ENCODE measurements at places on chromosomes 7 and 10.

DNA sequence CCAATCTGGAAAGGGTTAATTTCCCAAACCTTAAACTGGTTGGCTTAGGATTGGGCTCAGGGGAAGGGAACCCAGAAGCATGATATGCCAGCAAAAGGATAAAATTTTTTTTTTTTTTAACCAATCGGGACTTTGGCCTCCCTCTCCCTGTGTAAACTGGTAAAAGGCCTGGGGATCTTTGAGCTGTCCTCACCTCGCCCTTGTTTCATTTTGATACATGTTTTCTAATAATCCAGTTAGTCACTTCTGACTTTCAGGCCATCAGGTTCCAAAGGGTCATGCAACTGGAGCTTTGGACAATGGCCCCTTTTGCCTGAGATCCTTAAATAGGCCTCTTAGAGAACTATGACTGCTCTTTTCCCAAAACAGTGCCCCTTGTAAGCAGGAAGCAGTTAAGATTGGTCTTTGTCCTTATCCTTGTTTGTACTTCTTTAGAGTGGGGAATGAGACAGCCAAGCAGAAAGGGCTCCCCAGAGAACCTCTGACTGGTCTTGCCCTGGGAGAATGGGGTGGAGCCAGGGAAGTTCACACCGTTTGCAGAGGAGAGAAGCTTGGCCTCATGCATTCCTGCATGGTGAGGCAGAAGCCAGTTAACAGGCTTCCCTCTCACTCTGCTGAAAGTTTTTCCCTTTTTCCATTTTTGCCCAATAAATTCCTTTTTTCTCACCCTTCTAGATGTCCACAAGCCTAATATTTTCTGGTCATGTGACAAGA is 424.2 kb upstream of the CNTNAP2 start:
- DNase-seq = no peak

- no peak for DNase-seq
Observed at GRCh38 chr10:126199221-126199998, 188.9 kb downstream of the ADAM12 start.

DNA sequence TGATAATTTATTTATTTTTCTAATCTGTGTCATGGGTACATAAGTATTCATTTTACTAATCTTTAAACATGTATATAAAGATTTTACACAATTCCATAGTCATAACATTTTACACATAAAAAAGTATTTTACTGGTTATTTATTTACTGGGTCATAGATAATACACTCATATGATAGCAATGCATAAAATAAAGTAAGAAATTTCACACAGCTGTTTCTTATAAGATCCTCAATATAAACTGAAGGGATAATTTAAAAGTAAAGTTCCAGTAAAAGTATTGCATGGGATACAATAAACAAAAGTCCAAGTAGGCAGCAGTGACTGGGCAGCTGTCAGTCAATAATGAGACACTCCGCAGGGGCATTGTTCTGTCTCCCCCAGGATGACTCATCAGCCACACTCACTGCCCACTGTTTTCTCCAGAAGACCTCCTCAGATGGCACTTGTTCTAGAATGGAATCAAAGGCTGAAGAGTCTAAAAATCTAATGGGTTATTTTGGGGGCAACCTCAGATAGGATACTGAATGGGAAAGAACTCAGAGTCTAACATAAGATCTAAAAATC is 32.7 kb downstream of the DPY19L1 start:
- DNase-seq = no peak

DNA sequence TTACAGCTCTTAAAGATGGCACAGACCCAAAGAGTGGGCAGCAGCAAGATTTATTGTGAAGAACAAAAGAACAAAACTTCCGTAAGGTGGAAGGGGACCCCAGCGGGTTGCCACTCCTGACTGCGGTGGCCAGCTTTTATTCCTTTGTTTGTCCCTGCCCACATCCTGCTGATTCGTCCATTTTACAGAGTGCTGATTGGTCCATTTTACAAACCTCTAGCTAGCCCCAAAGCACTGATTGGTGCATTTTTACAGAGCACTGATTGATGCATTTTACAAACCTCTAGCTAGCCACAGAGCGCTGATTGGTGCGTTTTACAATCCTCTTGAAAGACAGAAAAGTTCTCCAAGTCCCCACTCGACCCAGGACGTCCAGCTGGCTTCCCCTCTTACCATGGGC is 16.8 kb upstream of the CCSER2 start:
- no peak for DNase-seq

DNA sequence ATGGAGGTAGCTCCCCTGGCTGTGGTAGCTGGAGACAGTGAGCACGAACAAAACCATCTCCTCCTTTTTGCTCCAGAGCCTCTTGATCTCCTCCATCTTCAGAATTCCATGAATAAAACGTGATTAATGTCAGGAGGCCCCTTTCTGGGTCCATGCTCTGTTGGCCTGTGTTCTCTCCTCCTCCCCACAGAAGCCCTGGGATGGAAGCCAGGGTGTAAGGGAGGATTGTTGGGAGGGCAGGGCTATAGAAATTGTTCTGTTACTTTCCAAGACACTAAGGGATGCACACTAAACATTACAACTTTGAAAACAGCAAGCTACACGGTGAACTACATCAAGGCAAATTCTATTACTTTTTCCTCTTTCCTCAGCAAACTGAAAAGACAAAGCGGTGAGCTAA is 96.3 kb downstream of the RNF216 start:
- no peak for DNase-seq

- no peak for DNase-seq
Observed at GRCh38 chr10:84348447-84348846, 20.1 kb downstream of the CCSER2 start.

- no peak for DNase-seq
Observed at GRCh38 chr10:88870089-88870488, 10.0 kb upstream of the STAMBPL1 start.

DNA sequence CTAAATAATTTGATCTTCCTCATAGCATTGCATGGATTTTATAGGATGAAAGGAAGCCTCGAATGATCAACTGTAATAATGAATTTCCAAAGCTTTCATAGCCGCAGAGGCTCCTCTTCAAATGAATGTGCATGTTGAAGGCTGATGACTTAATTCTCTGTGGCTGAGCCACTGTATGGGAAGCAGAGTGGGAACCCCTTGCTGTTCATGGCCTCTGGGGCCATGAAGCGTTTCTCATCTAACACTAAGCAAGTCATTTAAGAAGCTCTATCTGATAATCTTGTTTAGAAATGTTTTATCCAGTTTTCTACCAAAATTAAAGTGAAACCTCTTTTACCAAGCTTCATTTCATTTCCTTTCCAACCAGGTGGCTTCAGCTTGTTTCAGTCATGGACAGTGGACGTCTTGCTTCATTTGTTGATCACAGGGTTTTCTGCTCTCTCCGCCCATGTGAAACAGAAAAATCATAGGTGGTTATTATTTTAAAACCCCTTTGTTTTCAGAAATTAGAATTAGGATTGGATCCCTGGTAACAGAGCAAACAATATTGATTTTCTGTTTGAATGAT is 10.3 kb upstream of the ADARB2 start:
- DNase-seq = no peak

DNA sequence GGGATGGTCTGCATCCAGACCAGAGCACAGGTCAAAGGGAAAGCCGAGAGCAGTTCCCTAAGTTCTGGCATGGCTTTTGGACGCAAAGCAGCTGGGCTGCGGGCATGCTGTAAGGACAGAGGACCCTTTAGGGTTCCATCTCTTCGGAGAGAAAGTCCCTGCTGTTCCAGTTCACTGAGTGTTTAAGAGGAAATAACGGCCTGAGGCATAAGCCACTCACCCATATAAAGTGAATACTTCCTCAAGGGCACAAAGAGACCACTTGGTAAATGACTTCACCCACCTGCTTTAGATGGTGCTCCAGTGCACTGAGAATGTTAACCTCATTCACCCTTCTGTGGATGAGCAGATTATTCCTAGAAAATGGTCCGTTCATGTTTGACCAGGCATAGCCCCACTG is 586.7 kb upstream of the GALNT17 start:
- no peak for DNase-seq

DNA sequence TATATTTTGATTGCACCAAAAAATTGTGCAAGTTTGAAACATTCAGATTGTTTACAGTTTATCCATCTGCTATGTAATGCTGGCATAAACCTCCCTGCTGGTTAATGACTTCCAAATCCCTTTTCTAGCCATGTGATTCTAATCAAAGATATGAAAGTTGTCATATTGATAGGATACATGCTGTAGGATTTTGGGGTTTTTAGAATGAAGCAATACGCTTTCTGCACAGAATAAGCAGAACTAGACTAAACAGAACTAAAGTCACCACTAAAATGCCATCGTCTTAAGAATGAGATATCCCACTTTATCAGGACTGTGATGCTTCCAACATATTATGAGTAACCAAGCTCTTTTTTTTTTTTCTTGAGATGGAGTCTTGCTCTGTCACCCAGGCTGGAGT is 856 bp downstream of the SSMEM1 start:
- DNase-seq = no peak
